Stimulated activated CD8-positive, alpha-beta memory T cell treated with anti-CD3 and anti-CD28 coated beads, Interleukin-4, amount 100 ng/mL, for 4 hours (primary cell): ENCODE measurements at places on chromosomes 13 and 19.

DNA sequence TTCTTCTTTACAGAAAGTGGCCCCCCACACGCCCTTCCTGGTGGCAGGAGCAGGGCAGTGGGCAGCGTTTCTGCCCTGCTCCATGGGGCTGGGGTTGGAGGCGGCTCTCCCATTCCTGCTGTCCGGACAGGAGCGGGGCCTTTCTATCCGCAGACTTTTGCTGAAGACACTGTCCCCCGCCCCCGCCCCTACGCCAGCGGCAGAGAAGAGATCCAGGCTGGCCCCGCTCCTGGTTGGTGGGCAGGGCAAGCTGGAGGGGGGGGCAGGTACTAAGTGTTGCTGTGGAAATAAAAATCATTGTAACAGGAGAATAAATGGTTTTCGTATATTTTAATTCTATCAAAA is 81.7 kb downstream of the ZNF429 start:
- DNase-seq, result no peak

- DNase-seq, result no peak
Measured at GRCh38 chr19:13952931-13953531, 722 bp downstream of the DCAF15 start.

DNA sequence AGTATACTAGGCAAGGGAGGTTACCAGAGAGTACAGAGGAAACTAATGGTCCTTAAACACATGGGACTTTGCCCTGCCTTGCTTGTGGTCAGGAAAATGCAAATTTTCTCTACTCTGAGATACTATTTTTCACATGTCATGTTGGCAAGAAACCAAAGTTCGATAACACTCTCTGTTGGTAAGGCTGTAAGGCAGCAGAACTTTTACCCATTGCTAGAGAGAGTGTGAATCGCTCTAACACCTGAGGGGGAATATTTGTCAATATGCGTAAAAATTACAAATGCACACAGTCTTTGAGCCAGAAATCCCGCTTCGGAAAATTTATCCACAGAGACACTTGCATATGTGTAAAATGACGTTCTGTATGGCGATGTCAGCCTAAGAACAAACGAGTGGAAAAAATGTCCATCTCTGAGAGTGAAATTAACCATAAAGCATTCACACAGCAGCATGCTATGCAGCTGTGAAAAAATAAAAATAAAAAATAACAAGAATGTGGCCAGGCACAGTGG is 9.5 kb upstream of the RFX1 start:
- DNase-seq, result no peak

- no peak for DNase-seq
Measured at GRCh38 chr19:14576363-14576762, 4.5 kb upstream of the NDUFB7 start.

DNA sequence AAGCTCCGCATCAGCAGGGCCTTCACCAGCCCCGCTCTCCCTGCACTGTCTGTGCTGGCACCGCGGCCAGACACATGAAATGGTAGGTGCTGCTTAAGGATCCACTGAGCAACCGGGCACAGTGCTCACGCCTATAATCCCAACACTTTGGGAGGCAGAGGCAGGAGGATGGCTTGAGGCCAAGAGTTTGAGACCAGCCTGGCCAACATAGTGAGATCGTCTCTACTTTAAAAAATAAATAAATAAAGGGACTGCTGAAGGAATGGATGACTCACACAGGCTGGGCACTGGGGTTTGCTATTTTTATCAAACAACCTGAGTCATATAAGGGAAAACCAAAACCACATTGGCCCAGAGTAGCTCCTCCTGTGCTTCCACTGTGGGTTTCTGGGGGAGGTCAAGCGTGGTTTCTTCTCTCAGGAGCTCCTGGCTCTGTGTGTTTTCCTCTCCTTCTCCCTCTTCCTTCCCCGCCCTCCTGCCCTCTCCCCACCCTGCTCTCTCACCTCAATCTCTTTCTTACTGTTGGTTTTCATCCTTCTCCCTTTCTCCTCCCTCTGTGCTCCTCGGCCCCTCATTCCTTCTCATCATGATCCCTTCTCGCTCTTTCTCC is 21.3 kb downstream of the VRK3 start:
- no peak for DNase-seq

DNA sequence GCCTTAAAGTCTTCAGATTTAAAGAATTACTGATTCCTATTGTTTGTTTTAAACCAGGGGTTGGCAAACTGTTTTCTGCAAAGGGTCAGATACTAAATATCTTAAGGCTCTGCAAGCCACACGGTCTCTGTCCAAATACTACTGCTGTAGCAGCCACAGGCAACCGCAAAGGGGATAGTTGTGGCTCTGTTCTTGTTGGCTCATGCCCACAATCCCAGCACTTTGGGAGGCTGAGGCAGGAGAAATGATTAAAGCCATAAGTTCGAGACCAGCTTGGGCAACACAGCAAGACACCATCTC is 22.4 kb downstream of the RANBP3 start:
- DNase-seq, result no peak

DNA sequence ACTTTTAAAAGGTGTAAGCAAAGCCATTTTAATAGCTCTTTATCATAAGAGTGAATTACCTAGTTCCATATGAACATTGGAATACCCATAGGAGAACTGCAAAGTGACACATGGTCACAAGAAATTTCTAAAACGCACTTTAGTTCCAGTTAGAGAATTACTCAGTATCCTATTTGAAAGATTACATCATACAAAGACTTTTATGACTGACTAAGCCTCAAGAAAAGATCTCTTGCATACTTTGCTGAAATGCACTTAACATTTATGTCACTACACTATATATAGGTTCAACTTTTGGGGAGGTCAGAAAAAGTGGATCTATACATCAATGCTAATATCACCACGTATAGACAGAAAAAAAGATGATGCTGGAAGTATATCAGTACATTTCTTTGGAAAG is 7.1 kb downstream of the PCDH9 start:
- DNase-seq, result no peak

DNA sequence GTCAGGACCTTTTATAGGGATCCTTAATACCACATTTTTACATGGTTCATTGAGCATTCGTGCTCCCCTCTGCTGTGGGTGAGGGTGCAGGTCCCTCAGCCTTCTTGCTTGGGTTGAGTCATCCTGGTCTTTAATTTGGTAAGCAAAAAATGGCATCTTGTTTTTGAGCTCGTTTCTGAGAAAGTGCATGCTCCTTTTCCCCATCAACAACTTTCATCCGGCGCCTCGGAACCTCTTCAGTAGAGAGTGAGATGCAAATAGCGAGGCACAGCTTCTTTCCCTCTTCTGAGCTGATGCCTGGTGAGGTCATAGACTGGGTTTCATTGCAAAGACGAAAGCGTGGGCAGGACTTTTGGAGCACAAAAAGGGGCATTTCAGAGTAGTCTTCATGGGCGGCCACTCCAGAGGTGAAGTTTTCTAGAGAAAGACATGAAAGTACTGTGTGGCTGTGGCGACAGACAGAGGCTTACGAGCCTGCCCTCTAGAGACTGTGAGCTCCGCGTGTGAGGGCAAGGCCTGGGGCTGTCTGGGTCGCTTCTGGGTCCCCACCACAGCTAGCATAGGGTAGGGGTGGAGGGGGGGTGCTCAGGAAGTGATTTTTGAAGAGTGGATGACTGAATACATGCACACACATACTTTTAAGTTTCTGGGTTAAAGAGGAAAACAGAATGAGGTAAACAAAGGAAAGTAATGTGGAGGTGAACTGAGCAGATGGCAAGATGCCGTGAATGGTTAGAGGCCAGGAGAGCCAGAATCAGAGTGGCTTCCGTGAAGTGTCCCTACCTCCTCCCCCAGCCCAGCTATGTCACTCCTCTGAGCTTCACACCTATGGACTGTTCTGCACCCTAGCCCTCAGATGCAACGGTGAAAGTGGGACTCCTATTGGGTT is 44.3 kb downstream of the BBC3 start:
- DNase-seq, result peak; percentile 46

DNA sequence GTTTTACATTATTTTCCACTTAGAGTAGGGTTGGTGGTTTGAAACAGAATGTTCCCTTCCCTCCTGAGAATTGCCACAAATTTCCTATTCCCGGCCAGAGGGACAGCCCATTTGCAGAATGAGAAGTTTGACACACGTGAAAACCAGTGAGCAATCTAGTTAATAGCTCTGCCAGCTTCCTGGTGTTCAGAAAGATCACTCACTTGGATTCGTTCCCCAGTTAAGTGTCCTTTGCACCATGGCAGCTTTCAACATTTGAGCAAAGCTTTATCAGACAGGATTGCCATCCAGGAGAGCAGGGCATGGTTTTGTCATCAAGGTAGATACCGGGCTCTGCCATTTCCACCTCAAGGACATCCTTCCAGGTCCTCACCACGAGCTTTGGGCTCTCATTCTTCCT is 28.2 kb downstream of the RASL11A start:
- no peak for DNase-seq
